Tibial artery (tissue), 4 donors: ENCODE measurements at places on chromosomes 13 and 19.

DNA sequence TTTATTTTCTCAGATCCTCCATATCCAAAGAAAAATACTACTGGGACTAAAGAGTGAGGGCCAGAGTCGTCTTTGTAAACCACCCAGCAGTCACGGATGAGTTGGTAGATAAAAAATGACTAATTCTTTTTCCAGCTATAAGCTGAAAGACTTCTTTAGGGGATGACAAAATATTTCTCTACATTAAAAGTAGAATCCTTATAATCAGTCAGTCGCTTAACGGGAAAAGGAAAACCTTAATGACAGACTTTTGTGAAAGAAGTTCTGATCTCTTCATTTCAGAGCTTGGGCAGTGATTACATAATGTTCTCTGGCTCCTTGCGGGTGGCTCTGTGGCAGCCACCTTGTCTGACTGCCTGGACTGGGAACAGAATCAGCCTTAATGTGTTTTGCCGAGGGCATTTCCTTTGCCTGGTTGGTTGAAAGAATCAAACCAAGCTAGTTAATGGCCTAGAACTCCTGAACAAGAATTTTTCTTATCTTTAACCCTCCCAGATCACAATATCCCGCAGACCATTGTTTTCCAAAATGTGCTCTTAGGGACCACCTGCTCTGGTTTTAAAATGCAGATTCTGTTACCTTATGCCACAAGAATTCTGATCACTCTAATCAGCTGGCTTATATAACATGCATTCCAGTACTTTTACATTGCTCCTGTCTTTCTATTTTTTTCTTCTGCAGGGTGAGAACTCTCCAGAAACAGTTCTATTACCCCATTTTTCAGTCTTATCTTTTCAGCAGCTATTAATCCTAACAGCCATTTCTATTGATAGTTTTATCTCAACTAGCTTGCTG lies 2.5 kb downstream of the ITM2B start:
- DNase-seq: peak; percentile 56

DNA sequence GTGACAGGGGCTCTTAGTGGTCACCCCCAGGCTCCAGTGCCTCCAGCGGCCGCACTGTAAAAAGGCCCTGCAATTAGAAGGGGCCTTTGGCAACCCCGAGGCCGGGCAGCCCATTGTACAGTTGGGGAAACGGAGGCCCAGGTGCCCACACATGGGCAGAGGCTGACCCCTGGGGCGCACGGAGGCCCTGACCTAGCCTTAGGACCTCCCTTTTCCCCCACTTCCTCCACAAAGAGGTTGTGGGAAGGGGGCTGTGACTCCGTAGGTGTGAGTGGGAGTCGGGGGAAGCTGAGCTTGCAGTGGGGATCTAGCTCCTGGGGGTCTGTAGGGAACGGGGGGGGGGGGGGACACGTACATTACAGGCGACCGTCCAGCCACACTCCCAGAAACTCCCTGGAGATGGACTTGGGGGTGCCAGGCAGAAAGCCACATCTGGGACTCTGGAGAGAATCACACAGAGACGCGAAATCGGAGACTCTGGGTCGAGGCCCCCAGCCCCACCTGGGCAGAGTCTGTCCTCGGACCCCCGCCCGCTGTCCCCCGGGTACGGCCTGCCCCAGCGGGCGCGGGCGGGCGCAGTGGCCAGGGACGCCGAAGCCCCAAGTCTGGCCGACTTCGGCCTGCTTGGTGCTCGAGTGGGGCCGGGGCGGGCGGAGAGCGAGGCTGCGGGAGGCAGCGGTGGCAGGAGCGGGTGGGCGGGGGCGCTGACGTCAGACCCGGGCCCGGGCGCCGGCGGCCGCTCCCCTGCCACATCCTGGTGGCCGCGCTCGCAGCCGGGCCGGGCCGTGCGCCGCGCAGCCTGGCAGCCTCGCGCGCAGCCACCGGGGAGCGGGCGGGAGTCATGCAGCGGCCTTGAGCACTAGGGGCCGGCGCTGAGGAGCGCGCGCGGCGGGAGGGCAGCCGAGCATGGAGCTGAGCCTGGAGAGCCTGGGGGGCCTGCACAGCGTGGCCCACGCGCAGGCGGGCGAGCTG lies at the start of gene ONECUT3:
Gene ONECUT3 (plus strand): TSS at position 750 of the 972 bp plus-strand sequence. CDS start 157 bp downstream, at position 907.
- no peak for DNase-seq

- no peak for DNase-seq
These were observed 8.8 kb upstream of the GIPR start for GRCh38 chr19:45659096-45659729.

GRCh38 chr19:50378169-50378862 lies 2.1 kb downstream of the NR1H2 start:
- DNase-seq: no peak

GRCh38 chr19:55669418-55670279 lies 5.4 kb upstream of the EPN1 start:
- no peak for DNase-seq

DNA sequence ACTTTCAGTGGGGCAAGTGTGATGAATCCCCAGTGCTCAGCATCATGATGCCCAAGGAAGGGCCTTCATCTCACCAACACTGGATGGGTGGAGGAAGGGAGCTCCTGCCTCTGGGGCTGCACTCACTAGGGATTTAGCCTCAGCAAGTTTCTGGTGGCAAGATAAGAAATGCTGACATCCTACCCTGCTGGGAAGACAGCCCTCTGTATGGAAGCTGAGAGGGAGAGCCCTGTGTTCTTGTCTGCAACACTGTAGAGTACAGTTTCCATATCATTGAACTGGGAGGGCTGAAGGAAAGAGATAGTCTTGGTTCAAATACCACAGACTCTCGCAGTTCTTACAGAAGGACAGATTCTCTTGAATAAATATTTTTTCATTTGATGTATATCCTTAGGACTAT lies 7.3 kb upstream of the ZNF460 start:
- DNase-seq: no peak

- DNase-seq: no peak
These were observed at the start of gene RASGRP4 for GRCh38 chr19:38425810-38426466. Gene RASGRP4, minus strand, starts transcription at chr19:38426219. Its CDS starts 128 bp downstream, at chr19:38426091.

DNA sequence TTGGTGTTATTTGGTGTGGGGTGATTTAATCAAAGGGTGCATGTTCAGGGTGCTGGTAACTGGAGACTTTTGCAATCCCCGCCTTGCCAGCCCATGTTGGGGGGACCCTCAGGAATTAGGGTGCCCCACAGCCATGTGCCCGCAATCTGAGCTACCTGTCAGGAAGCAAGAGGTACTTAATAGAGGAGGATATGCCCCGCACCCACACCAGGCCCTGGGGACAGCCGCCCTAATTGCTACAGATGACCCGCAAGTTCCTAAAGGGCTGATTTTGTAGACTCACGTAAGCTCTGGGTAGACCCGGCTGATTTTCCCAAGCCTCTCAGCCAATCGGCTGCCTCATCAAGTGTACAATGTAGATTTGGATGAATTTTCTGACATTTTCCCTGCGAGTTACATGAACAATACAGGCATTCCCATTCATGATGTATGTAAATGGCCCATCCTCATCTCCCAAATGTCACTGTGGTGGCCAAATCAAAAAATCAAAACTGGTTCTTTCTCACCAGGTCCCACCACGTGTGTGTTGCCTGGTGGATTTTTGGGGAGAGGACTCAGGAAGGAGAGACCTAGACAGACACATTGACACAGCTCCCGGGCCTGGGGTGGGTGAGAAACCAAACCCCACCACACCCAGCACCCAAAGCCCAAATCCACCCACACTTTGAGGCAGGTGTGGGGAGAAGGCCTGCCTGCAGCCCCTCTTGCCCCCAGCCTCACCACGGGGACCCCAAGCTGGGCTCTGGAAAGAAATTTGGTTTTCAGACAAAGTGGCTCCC lies 119.2 kb upstream of the SPACA7 start:
- DNase-seq: no peak

DNA sequence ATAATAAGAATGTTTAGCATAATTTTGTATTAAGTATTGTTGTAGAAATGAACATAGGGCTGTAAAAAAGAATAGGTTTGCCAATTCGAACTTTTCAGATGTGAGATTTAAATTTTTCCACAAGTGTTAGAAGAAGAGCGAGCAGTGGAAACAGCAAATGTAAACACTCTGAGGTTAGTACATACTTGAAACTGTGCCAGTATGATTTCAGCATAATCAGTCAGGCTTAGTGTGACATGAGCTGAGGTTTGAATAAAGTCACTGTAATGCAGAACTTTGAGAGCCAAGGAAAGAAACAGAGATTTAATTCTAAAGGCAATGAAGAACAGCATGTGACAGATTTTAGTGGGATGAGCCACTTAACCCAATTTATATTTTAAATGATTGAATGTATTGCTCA lies 2166.4 kb downstream of the PCDH9 start:
- no peak for DNase-seq

- no peak for DNase-seq
These were observed 27.7 kb upstream of the FAM216B start for GRCh38 chr13:42753697-42754096.

DNA sequence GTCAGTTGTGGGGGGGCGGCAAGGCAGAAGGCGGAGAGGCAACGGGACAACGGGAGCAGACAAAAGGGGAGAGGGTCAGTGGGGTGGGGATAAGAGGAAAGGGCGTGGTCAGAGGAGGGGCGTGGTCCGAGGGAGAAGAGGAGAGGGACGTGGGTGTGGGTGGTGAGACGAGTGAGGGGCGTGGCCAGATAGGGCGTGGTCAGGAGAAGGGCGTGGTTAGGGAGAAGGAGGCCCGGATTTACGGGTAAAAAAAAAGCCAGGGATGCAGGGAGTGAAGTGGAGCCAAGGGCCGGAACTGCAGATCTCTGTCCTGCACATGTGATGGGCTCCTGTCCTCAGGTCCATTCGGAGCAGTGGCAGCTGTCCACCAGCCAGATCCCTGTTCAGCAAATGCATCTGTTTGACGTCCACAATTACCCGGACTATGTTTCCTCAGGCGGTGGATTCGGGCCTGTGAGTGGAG lies 21.5 kb downstream of the CPT1C start:
- no peak for DNase-seq

DNA sequence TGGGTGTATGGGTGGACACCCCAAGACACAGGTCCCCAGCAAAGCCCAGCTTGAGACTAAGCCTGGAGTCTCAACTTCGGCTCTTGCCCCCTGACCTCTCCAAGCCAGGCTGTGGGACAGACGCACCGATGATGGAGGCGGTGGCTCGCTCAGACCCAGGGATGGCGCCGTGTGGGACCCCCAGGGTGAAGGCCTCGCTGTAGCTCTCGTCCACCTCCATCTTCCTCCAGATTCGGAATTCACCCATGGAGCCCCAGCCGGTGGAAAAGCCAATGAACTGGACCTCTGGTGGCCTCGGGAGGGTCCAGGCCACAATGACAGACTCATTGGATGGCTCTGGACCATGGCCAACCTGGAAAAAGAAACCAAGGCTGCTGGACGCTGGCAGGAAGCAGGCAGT lies 39.1 kb downstream of the F2RL3 start:
- no peak for DNase-seq

- no peak for DNase-seq
These were observed 144.5 kb downstream of the CYSLTR2 start for GRCh38 chr13:48798180-48798579.
